ENCODE measurements at places on chromosomes 2 and 18.

DNA sequence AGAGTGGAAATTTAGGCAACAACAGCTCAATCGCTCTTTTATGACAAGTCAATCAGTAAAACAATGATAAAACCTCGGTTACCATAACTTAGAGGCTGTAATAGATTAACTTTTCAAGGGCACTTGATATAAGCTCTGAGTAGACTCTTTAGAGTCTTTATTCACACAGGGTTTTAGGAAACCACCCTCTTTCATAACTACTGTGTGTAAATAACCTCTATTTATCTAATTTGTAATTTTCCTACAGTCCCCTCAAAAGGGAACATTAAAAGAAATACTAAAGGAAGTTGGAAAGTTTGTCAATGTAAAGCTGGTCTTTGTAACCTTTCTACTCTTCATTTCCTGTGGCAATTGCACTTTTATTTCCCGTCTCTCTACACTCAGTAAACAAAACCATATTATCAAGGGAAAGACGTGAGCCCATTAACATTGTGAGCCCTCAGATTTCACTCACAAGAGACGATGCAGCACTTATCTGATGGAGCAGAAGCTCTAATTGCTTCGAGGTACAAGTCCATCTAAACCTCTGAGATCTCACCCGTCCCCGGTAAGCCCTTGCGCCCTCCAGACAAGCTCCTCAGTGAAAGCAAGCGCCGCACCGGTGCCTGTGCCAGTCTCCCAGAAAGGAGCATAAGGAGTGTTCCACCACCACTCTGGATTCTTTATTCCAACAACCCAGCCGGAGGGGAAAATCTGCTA is 1.1 kb upstream of the HOXD1 start:
- no peak for DNase-seq

GRCh38 chr2:126658905-126659561 is 3.1 kb downstream of the GYPC start:
- no peak for DNase-seq

GRCh38 chr18:34077599-34077998 is 147.1 kb downstream of the NOL4 start:
- no peak for DNase-seq

DNA sequence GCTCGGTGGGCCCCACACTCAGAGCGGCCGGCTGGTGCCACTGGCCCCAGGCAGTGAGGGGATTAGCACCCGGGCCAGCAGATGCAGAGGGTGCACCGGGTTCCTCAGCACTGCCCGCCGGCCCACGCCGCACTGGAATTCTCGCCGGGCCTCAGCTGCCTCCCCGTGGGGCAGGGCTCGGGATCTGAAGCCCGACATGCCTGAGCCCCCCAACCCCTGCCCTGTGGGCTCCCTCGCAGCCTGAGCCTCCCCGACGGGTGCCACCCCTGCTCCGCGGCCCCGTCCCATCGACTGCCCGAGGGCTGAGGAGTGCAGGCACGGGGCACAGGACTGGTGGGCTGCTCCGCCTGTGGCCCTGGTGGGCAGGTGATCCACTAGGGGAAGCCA is 37.6 kb upstream of the TWSG1 start:
- no peak for DNase-seq

DNA sequence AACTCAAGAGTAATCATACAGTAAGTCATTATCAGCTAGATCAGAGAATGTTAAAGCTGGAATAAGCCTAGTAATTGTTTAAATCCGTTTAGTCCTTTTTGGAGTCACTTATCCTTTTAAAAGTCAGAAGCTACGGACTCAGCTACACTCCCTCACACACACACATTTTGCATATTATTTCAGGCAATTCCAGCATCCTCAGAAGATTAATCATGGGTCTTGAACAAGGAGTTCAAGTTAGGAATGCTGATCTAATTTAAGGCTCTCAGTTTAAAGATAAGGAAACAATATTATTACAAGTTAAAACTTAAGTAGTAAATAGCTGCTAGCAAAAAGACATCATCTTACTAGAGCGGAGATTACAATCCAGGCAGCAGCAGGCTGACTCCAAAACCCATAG is 74.3 kb downstream of the GTF3C3 start:
- DNase-seq = no peak

GRCh38 chr18:6737833-6738232 is 8.3 kb downstream of the ARHGAP28 start:
- DNase-seq = no peak

DNA sequence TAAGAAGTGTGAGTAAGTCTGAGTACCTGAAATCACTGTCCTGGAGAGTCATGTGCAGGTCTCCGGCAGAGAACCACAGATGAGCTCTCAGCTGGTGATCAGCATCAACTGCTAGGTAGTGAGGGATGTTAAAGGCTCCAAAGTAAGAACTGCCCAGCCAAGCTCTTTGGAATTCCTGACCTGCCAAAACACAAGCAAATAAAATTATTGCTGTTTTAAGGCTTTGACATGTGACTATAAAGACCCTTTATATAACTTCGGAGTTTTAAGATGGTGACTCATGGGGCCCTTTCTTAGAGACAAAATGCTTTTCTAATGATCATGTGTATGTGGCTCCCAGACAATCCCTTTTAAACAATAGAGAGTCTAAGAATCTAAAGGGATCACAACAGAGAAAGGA is 855.7 kb downstream of the TRIB2 start:
- no peak for DNase-seq

DNA sequence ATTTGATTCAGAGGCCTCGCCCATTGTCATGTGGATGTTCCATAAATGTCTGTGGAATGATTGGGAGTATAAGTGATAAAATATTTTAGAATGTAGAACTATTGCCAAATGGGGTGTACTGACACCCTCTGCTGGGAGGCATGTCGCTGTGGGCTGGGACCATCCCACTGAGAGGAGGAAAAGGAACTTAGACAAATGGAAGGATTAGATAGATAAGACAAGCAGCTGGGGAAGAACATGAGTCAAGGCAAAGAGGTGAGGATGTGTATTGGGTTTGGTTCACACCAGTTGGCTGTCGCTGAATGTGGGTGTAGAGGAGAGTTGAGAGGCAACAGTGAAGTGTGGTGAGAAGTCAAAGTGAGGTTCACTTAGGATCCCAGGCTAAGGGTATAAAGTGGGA is 4.0 kb downstream of the C2orf74 start:
- no peak for DNase-seq

DNA sequence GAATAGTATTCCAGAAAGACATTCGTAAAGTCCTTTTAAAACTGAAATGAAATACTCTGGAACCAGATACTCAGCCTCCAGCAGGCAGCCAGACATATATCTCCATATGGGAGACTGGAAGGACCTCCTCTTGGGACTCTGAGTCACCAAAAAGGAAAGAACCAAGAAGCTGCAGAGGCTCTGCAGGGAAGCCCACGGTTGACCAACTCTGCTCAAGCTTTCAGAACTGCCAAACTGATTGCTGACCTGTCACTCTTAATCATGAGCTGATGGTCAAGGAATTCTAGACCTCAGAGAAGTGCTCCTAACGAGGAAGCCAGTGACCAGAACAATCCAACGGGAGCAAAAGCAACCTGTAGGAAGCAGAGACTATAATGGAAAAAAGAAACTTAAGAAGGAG is 434.7 kb downstream of the EIPR1 start:
- no peak for DNase-seq

DNA sequence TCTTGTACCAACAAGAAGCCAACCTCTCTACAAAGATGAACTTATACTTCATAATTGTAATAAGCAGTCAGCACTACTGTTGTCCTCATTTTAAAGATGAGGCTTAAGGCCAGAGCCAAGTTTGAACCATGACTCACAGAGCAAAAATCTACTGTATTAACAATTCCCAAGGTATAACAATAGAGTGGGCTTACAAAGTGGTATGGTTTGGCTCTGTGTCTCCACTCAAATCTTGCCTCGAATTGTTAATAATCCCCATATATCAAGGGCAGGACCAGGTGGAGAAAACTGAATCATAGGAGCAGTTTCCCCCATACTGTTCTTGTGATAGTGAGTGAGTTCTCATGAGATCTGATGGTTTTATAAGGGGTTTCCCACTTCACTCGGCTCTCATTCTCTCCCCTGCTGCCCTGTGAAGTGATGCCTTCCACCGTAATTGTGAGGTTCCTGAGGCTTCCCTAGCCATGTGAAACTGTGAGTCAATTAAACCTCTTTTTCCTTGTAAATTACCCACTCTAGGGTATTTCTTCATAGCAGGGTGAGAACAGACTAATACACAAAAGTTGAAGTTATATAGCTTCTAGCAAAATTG is 19.5 kb downstream of the MRPL44 start:
- DNase-seq = no peak

DNA sequence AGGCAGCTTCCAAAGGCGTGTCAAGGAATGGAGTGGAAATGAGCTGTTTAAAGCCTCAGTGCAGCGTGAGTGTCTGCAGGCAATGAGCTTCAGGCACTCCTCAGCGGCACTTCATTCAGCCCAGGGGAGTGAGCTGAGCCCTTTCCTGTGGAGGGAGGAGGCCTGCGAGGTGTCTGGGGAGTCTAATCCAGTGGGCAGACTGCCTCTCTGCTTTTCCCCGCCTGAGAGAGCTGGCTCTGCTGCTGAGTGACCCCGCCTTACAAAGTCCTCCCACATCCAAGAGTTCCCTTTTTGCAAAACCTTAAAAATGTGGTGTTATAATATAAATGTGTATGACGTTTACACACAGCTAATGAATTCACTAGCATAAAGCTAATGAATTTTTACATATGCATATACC is 7.0 kb upstream of the LDLRAD4 start:
- no peak for DNase-seq

DNA sequence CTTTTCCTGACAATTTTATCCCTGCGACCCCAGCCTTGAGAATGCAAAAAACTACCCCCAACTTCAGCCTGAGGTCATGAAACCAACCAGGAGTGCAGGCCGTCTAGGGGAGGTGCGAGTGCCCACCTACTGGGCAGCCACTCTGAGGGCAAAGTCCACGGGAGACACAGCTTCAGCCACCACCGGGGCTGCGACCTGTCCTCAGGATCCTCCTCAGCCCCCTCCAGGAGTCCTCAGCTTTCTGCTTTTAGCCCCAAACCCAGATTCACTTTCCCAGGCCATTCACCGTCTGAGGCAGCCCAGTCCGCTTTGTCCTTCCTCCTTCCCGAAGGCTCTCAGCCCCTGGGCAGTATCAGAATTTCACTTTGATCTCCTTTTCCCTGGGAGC is 210.2 kb upstream of the TNP1 start:
- DNase-seq = no peak

GRCh38 chr2:47891369-47892337 is 14.6 kb downstream of the FBXO11 start:
- DNase-seq = no peak

GRCh38 chr2:213149294-213149875 is 2.0 kb downstream of the IKZF2 start:
- DNase-seq = no peak

DNA sequence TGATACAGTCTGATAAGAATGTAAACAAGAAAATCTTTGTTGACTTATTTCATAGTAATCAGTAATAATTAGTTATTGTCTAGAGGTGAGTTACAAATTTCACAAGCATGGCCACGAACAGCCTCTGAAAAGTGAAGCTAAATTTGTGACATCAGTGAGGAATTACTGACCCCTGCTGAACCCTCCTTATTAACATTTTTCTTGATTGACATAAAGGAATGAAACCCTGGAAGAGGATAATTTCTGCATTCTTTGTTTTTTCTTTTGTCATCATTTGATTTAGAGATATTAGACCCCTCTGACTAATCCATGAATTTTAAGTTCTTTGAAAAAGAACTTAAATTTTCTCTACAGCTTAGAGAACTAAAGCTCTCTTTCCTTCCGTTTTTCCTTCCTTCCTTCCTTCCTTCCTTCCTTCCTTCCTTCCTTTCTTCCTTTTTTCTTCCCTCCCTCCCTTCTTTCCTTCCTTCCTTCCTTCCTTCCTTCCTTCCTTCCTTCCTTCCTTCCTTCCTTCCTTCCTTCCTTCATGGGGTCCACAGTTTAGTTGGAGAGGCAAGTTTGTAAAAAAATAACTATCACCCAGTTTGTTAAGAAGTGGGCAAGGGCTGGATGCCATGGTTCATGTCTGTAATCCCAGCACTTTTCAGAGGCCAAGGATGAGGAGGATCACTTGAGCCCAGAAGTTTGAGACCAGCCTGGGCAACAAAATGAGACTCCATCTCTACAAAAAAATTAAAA is 387.0 kb downstream of the MTX2 start:
- no peak for DNase-seq

- no peak for DNase-seq
Measured at GRCh38 chr2:237156031-237156856, 70.6 kb downstream of the COPS8 start.

- no peak for DNase-seq
Measured at GRCh38 chr2:109242654-109243331, 113.8 kb downstream of the SH3RF3 start.

DNA sequence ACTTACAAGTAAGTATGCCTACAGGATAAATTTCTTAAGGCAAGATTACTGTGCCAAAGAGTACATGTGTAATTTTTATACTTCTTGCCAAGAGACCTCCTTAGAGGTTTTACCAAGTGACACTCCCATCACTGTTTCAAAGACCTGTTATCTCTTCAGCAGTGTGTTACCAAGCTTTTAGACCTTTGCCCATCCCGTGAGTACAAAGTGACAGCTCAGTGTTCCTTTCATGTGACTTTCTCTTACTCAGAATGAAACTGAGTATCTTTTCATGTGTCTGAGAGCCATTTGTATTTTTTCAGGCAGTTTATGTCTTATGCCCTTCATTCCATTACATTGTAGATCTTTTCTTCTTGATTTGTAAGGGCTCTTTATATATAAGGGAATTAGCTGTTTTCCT is 287.5 kb upstream of the SALL3 start:
- no peak for DNase-seq

GRCh38 chr18:13493079-13493478 is 233.3 kb downstream of the FAM210A start:
- no peak for DNase-seq

DNA sequence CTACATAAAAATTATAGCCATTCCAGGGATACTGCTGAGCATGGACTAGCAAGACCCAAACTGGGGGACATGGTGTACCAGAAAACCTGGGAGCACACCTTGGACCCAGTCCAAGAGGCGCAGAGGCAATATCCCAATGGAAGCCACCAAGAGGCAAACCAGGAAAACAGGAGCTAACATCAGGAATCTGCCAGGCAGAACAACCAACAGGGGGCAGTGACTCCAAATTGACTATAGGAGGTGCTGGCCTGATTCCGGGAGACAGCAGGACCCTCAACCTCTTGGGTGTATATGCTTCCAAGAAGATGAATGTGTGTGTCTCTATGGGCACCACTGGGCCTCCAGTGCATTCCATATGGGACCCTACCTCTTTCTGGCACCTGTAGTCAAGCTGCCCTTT is 172.7 kb upstream of the ARL4C start:
- DNase-seq = no peak

Data from head of caudate nucleus (tissue), 42 donors.